ENCODE measurements at places on chromosomes 13 and 19.

DNA sequence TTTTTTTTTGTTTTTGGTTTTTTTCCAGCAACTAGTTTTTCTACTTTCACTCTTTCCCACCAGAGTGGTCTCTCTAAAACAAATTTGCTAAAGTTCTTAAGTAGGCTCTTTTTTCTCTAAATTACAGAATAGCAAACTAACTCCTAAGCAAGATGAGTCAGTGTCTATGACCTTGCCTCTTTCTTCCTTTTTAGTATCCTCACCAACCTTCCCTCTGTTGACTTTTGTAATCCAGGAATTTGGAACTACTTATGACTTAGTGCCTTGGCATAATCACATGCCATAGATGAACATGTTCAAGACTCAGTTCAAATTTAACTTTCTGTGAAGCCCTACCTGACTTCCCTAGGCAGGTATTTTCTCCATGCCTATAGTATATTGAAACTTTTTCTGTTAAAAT is 32.3 kb upstream of the AKAP11 start:
- no peak for DNase-seq

- DNase-seq = no peak
Measured at GRCh38 chr13:23392313-23392712, 41.2 kb downstream of the SACS start.

GRCh38 chr13:42113478-42113877 is 65.0 kb downstream of the DGKH start:
- DNase-seq = no peak

- DNase-seq = no peak
Measured at GRCh38 chr13:66926200-66926850, 303.8 kb downstream of the PCDH9 start.

DNA sequence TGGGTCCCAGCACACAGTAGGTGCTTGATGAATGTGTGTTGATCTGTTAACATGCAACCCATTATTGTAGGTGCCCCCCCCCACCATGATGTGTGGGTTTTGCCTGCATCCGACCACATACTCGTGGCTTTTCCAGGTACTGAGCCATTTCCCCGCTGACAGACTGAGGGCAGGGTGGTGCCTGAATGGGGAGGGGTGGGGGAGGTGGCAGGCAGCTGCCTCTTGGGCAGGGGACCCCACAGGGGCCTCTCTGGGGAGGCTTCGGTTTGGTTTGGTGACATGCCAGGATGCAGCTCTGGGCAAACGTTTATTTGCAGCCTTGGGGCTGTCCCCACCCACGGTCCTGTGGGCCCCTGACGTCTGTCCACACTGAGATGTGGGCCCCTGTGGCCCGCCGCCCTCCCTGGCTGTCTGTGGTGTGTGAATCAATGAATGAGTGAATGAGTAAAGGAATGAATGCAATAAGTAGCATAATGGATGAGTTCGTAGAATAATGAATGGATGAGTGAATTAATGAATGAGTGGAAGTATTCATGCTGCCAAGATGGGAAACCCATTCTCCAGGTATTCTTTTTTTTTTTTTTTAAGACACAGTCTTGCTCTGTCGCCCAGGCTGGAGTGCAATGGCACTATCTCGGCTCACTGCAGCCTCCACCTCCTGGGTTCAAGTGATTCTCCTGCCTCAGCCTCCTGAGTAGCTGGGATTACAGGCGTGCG is 9.0 kb upstream of the JUND start:
- no peak for DNase-seq

DNA sequence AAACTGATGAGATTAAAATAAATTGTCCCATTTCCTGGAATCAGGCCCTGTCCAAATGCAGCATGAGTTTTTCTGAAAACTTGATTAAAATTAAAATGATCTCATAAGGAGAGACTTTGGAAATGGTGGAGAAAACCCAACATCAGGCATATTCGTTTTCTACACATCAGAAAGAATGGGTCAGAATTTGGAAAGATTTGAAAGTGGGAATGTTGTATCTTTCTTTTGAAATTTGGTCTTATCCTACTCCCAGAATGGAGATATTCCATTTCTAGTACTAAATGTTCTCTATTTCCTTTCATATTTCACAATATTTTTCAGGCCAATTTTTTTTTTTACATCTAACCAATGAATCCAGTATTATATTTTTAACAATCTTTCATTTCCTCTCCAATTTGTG is 223.9 kb upstream of the RXFP2 start:
- no peak for DNase-seq

GRCh38 chr13:28981530-28981929 is 161.4 kb downstream of the MTUS2 start:
- no peak for DNase-seq

- no peak for DNase-seq
Measured at GRCh38 chr13:49986471-49986870, 10.4 kb upstream of the TRIM13 start.

DNA sequence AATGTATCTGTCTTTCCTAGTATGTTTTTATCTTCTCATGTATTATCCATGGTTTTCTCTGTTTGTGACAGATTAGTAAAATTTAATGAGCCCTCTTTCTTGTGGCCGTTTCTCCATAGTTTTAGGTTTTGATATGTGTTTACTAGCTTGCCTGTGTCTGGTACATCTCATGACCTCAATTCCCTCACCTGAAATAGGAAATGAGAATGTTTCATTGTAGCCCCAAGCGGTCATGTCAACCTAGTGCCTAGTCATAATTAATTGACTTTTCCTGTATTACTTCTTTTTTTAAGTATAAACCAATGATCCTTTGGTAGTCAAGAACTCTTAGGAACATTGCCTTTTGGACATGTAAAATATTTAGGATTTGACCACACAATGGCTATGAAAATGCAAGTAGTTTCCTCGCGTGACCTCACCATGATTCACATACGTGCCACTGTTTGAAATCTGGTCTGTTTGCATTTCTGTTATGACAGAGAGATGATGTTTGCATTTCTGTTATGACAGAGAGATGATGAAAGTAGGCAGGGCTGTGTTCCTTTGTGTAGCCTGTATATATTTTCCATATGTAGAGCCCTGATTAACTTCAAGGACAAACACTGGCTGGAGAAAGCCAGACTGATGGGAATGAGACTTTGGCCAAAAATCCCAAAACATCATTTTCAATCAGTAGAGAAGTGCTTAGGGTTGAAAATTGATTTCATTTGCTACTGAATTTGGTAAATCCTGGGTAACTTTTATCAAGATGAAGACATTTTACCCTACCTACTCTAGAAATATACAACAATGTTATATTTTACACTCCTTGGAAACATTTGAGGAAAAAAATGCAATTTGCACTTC is 104.8 kb downstream of the TNFRSF19 start:
- DNase-seq = no peak

- no peak for DNase-seq
Measured at GRCh38 chr19:32877977-32878745, 8.6 kb upstream of the SLC7A9 start.
